Left hindlimb (tissue), 1 donor: ENCODE measurements at places on chromosomes 7 and 10.

- DNase-seq, result no peak
Measured at GRCh38 chr10:102783568-102783967, 39.8 kb downstream of the WBP1L start.

GRCh38 chr10:130498042-130498441 lies 361.9 kb downstream of the GLRX3 start:
- no peak for DNase-seq

DNA sequence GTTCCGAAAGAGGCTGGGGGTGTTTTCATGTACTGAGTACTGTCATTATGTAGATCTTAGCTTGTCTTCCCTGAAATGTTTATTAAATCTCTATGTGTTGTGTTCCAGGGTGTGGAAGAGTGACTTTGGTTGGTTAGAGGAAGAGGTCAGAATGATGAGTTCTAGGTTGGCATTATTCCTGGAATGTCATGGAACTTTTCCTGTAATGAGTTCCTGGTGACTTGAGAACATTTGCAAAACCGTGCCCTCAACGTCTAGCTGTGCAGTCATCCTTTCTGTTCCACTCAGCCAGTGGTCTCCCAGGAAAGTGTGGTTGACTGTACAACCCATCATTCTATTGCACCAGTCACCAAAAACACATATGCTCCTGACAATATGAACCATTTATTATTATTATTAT lies 129.6 kb downstream of the BICC1 start:
- no peak for DNase-seq

DNA sequence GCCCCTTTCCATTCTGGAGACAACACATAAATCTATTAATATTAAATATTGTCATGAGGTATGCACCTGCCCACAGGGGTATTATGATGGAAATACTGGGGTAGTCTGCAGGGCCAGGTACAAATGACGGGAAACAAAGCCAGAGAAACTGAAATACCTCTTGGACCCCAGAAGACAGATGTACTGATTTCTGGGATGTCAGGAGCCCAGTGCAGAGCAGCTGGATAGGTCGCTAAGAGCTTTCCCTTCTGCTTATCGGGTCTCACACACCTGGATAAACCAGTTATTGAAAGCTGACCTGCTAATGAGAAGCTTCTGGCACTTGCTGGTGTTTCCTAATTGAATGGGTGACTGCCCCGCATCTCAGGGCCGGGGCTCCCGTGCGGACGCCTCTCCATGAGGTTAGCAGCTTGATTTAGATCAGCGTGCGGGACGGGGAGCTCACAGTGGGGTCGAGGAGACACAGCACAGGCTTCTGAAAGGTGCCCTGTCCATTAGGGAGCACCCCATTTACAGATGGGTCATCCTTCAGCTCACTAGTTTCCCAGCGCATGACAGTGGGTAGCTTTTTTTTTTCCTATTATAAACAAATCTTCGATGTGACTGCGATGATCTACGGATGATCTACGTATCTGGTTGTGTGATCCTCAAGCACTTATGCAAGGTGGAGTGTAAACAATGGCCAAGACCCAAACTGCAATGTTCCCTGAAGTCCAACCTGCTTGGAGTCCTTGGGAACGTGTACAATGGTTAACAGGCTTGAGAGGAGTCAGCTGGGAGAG lies 1.5 kb upstream of the INSIG1 start:
- DNase-seq, result no peak

DNA sequence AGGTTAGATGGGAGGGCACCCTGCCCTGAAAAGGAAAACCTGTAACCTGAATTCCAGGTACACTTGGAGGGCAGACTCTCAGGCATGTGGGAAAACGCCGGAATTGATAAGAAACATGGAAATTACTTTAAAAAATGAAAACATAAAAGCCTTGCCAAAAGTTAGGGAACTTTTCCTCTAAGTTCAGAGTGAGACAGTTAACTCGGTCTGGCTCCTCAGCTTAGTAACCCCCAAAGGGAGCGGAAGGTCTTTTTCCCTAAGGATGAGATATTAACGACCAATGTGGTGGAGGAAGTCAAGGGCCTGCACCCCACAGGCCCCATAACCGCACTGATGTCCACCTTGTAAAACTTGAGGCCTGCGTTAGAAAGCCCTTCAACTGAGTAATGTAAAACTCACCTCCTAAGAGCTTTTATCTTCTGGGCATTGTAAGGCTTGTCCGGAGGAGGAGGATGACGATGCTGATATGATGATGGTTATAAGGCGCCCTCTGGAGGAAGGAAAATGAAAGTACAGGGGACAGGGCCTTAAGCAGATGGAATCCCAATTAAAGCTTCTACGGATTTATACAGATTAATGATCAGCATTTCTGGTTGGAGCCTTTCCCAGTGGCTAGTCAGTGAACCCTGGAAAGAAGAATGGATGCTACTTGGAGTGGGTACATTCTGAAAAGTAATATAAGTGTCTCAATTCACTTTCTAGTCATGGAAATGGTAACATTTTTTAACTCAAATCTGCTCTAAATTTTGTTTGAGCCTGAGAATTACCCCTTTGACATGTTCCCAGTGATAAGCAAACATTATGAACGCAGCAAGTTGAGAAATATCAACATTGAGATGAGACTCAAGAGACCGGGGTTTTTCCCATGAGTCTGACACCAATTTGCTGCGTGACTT lies 694 bp downstream of the COL1A2 start:
- DNase-seq, result peak; percentile 64

GRCh38 chr10:11522821-11523245 lies 88.6 kb downstream of the USP6NL start:
- no peak for DNase-seq

GRCh38 chr10:125631806-125632205 lies 51.2 kb downstream of the TEX36 start:
- DNase-seq, result no peak

DNA sequence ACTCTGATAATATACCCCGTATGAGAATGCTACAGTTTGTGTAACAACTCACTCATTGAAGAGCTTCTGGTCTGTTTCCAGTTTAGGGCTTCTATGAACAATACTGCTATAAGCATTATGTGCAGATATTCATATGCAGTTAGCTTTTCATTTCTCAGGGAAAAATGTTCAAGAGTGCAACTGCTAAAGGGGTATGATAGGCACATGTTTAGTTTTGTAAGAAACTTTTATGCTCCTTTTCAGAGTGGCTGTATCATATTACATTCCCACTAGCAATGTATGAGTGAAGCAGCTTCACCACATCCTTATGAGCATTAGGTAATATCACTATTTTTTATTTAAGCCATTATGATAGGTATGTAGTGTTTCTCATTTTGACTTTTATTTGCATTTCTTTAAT lies 182.6 kb upstream of the CXCL12 start:
- DNase-seq, result no peak

DNA sequence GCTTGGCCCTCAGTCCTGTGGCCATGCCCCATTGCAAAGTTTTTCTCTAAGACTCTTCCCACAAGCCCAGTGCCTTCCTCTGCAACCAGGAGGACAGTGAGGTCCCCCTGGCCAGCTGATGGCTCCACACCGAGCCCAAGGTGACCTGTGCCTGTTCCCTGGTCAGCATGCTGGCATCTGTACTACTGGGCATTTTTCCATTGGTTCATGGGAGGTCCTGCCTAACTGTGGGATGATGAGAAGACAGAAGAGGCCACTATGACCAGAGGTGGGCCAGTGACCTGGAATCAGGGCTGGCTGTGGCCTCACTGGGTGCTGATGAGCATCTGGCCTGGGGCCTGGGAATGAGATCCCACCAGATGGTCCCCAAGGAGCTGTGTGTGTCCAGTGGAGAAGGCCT lies 20.2 kb downstream of the CALML3 start:
- DNase-seq, result no peak

- DNase-seq, result no peak
Measured at GRCh38 chr7:75945297-75946168, 30.6 kb downstream of the POR start.

DNA sequence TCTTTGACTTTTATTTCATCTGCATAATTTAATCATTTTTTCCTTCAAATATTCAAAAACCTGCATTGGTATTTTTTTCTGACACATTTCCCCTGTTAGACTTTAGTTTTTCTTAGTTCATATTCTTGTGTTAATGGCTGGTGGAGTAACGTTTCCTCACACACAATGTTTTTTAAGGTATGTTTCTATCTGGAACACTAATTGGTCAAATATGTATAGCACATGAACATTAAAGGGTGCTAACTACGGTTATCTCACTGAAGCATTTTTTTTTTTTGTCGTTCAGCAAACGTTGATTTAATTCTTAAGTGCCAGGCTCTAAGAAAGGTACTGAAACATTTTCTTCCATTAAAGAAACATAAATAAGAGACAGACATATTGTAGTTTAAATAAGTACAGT lies 87.7 kb downstream of the PTPRZ1 start:
- DNase-seq, result no peak

DNA sequence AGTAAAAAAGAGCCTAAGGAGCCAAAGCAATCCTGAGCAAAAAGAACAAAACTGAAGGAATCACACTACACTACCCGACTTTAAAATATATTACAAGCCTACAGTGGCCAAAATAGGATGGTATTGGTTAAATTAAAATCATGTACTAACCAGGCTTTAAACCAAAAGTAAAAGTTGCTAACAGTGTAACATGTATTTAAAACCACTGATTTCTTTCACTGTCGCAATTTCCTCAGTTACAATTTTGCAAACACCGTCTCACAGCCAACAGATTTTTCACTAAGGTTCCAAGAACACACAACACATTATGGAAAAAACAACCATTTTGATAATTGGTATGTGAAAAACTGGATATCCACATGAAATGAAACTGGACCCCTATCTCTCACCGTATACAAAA lies 74.0 kb downstream of the JMJD1C start:
- DNase-seq, result no peak

DNA sequence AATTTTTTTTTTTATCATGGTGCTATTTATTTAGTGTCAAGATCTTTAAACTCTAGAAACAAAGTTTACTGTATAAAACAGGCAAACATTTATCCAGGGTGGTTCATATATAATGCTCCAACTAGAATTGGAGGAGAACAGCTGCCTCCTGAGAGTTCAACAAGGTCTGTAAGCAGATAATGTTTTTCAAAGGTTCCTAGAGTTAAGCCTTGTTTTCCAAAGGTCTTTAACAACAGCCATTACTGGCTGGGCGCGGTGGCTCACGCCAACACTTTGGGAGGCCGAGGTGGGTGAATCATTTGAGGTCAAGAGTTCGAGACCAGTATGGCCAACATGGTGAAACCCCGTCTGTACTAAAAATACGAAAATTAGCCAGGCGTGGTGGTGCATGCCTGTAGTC lies 316.7 kb downstream of the CCDC3 start:
- DNase-seq, result no peak

GRCh38 chr10:37754538-37755323 lies 102.7 kb downstream of the ZNF248 start:
- DNase-seq, result no peak

- no peak for DNase-seq
Measured at GRCh38 chr10:30346615-30347014, 2.5 kb downstream of the MTPAP start.

DNA sequence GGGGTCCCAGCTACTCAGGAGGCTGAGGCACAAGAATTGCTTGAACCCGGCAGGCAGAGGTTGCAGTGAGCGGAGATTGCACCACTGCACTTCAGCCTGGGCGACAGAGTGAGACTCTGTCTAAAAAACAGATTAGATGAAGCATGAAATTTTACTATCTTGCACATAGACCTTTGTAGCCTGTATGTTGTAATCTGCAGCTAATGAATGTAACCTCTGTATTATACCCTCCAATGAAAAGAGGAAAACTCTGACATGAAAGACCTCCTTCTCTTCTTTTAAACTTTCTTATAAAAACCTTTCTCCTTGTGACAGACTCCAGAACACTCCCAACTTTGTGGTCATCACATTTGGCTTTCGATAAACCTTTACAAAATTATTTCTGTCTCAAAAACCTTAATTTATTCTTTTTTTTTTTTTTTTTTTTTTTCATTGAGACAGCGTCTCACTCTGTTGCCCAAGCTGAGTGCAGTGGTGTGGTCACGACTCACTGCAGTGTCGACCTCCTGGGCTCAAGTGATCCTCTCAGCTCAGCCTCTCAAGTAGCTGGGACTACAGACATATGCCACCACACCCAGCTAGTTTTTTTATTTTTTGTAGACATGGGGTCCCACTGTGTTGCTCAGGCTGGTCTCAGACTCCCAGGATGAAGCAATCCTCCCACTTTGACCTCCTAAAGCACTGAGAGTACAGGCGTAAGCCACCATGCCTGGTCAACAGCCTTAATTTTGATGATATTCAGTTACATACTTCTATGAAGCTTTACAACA lies 97.4 kb downstream of the SVOPL start:
- DNase-seq, result no peak

DNA sequence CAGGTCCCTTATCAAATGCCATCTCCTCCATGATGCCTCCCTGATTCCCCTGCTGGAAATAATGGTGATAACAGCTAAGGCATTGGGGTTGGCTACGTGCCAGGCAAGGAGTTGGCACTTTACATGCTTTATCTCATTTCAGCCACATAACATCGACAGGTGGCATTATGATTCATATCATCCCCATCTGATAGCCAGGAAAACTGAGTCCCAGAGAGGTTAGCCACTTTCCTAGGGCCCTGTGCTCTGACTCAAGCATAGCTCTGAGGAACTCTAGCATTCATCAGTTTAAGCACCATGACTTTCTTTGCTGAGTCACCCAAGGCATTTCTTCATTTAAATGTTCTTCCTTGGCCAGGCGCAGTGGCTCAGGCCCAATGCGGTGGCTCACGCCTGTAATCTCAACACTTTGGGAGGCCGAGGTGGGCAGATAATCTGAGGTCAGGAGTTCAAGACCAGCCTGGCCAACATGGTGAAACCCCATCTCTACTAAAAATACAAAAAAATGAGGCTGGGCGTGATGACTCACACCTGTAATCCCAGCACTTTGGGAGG lies 6.6 kb downstream of the LEP start:
- DNase-seq, result no peak

DNA sequence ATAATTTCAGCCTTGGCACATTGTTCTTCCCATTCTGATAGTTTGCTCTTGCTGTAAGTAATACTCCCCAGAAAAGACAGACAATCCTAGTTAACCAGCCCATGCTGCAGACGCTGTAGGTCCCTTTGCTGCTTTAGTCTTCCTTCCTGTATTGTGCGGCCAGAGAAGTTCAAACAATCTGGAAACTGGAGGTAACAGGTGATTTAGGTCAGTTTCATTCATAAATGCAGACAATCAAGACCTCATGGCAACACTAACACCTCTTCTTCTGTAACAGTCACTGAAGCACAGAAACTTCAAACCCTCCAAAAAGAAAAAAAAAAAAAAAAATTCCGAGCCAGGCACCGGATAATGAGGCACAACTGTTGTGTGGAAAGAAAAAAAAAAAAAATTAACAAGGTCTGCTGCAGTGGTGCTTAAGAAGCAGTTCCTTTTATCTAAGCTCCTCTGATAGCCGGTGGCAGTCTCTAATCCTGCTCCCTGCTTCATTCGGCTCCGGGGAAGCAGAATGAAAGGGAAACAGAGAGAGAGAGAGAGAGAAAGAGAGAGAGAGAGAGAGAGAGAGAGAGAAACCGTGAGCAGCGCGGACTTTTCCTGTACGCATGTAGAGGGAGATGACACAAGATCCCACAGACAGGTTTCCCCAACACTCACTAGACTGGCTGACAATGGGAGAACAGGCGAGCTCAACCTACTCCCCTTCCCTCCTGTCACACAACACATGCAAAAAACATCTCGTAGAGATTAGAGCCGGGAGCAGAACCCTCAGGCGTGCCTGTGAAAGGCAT lies at the start of gene SEMA3A:
SEMA3A (minus strand) TSS at position 306 of the 788 bp plus-strand sequence; CDS start at position 103, 203 bp downstream.
- peak; percentile 81 for DNase-seq
